ENCODE measurements at places on chromosomes 6 and 20.
A peak's percentile ranks its signal among the peaks of the same experiment; 100 is the strongest.

- DNase-seq = no peak
Measured at GRCh38 chr6:3355358-3356055, 96.8 kb downstream of the PSMG4 start.

GRCh38 chr6:14635195-14635594 lies 517.6 kb downstream of the CD83 start:
- no peak for DNase-seq

GRCh38 chr20:46253391-46253790 lies 54.9 kb downstream of the CDH22 start:
- no peak for DNase-seq

DNA sequence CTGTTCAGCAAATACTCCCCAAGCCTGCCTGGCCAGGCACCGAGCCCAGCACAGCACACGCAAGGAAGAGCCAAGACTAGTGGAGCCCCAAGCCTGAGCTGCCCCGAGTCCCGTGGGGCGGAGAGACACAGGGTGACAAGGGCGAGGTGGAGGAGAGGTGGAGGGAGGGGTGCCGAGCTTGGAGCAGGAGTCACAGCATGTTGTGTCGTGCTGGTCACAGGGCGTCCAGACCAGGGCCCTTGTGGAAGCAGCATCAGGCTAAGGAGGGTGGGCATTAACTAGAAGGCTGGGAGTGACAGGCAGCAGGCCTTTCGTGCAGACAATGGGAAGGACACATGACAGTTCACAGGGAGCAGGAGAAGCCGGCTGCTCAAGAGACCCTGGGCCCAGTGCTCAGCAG lies 391.6 kb downstream of the TAF4 start:
- no peak for DNase-seq

DNA sequence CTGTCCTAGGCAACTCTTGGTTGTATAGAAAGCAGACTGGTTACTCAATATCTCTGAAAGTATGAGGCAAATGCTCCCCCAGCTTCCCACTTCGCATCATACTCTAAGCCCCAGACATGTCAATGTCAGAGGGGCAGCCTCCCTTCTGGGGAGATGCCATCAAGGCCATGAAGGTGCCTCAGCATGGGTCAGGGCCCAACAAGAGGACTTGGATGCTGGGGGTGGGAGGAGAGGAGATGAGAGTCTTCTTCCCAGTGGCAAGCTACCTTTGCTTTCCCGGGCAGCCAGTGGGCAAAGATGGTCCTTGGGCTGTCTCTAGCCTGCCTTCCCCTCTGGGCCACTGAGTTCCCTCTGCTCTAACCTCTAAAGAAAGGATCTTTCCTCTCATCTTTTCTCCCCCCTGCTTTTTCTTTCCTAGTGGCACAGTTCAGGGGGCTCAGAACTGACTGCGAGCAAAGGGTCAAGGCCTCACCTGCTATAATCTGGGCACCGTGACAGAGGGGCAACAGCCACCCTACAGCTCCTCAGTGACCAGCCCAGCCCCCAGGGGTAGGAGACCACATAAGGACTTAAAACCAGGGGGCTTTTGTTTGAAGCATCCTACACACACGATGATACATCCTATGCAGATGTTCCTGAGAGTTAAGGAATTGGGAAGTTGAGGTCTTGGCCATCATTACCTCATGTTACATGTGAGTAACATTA lies 26.2 kb downstream of the MOCS1 start:
- no peak for DNase-seq

- no peak for DNase-seq
Measured at GRCh38 chr6:70413992-70414494, 735 bp downstream of the FAM135A start.

- DNase-seq = peak; percentile 33
Measured at GRCh38 chr6:72464791-72465691, 156.8 kb upstream of the KCNQ5 start.

DNA sequence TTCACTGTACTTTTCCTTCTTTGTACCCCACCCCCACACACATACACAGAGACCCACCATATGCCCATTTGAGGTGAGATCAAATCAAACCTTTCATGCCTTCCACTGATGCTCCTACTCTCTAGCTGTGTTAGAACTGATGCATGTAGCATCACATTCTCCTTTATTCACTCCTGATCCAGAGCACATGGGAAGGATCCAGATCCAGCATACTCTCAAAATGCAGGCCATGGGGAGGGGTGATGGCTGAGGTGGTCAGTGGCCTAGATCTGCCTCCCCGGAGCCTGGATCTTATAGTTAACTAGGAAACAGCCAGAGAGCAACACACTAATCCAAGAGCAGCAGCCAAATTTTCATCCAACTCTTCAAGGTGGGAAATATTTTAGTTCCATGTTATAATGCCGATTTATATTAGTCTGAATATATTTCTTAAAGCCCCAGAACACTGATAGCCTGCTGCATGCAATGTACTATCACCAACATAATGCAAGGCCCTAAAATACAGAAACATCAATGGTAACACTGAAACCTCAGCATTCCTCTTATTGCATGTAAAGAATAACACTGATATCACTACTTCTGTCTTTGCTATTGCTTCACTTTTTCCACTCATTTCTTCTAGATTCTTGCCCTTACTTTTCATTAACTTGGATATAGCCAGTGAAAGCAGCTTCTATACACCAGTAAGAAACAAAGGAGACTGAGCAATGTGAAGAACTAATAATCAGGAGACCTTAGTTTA lies 126.8 kb upstream of the BEND6 start:
- no peak for DNase-seq

DNA sequence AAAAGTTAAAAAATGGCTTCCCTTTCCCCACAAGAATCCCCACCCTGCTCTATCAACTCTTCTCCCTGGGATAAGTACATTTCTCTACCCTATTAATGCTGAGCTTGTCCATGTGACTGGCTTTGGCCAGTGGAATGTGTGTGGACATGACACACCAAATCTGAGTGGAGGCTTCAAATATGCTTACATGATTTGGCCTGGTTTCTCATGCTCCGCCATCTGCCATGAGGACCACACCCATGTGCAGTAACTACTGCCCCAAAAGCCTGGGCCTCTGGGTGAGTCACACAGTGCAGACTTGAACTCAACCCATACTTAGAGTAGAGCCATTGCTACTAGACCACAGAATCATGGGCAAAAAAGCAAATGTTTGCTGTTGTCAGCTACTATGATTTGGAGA lies 65.4 kb downstream of the PRND start:
- DNase-seq = no peak

GRCh38 chr6:21847711-21848480 lies 254.3 kb downstream of the SOX4 start:
- DNase-seq = no peak

DNA sequence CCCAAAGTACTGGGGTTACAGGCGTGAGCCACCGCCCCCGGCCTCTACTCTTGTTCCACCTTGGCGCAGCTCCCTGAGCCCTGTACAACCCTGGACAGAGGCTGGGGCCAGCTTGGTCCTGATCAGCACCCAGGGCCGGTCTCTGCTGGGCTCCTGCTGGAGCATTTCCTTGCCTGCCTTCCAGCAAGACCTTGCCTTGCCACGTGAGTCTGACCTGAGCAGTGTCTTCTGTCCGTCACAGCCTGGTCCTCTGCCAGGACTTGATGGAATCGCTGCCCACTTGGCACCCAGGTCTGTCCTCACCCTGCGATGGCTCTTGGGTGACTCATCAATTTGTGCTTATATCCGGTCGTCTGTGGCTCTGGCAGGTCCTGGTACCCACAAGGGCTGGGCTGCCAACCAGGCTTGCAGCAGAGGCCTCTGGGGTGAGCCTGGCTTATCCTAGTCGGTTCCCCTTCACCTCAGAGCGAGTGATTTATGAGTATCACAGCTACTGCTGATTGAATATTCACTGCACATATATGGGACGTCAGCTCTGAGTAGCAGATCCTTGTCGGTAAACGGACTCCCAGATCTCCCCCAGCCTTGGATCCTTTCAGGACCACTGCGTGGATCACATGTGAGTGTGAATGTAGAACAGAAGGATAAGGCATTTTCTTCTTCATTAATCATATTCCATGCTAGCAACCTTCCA lies 10.1 kb upstream of the SULF2 start:
- no peak for DNase-seq

- no peak for DNase-seq
Measured at GRCh38 chr6:44289726-44290260, 19.5 kb downstream of the TMEM151B start.

- DNase-seq = no peak
Measured at GRCh38 chr6:132760256-132760655, 2.6 kb upstream of the VNN2 start.

GRCh38 chr20:50948132-50948785 lies 10.1 kb downstream of the DPM1 start:
- DNase-seq = no peak
